Testis (tissue), 5 donors: ENCODE measurements at places on chromosomes 2 and 18.
A peak's percentile ranks its signal among the peaks of the same experiment; 100 is the strongest.

DNA sequence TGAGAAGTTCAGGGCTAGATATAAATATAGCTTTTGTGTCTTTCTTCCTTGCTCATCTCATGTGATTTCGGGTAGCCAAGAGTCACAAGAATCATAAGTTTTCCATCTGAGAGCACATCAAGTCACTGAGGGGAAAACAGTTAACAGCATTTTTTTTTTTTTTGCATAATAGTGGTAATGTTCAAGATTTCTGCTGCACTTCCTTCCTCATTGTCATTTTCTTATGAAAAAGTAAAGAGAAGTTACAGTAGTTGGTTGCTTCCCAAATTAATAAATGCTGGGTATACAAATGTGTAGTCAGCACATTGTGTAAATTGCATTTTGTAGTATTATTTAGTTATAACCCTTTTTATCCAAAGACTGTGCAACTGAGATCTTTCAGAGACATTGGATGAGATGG is 93.6 kb downstream of the ZEB2 start:
- H3K4me1 ChIP-seq, result peaks cover 43% of the 10 kb centered on the region
- H3K36me3 ChIP-seq, result no peaks in the 10 kb centered on the region
- no peak for DNase-seq
- H3K27ac ChIP-seq, result peak overlapping the region; percentile 81
- H3K27me3 ChIP-seq, result no peaks in the 10 kb centered on the region

GRCh38 chr2:143282684-143283083 is 153.5 kb downstream of the ARHGAP15 start:
- no peak overlapping the region for H3K27ac ChIP-seq
- no peak for DNase-seq
- H3K4me3 ChIP-seq, result no peak overlapping the region

DNA sequence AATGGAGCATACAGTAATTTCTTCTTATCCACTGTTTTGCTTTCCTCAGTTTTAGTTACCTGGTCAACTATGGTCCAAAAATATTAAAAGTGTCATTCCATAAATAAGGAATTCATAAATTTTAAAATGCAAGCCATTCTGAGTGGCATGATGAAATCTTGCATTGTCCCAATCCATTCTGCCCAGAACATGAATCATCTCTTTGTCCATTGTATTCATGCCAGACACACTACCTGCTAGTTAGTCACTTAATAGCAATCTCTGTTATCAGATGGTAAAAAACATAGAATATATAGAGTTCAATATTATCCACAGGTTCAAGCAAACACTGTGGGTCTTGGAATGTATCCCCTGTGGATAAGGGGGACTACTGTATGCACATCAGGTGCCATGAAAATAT is 872.2 kb upstream of the NXPH2 start:
- no peak overlapping the region for H3K27ac ChIP-seq
- DNase-seq, result no peak
- no peaks in the 10 kb centered on the region for H3K4me1 ChIP-seq
- H3K27me3 ChIP-seq, result no peaks in the 10 kb centered on the region
- H3K36me3 ChIP-seq, result no peaks in the 10 kb centered on the region

DNA sequence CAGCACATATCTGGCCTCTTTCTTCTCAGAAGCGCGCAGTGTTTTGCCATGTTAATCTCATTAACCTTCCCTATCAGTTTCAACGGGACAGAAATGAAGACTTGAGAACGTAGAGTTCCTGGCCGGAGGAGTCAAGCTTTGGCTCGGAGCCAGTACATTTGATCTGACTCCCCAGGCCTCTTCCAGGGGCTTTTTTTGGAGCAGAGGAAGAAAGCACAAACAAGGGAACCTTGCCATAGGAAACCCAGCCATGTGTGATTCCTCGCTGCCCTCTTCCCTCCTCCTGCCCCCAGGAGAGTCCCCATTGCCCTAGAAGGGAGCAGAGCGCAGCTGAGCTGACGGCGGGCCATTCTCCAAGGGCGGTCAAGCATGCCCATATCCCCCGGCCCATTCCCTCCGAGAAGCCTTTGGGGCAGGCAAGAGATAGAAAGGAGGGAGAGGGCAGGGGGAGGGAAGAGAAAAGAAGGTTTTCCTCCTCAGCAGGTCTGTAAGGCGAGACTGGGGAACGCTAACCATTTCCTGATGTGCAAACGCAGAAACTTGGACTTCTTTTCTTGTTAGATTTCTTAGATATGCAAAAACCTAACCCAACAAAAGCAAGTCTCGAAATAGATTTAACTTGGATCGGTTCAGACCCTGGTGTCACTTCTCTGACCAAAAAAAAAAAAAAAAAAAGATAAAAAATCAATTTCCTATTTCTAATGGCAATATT is 63.7 kb upstream of the POU3F3 start:
- peak; percentile 23 for DNase-seq
- H3K4me1 ChIP-seq, result no peaks in the 10 kb centered on the region
- H3K4me3 ChIP-seq, result no peak overlapping the region

DNA sequence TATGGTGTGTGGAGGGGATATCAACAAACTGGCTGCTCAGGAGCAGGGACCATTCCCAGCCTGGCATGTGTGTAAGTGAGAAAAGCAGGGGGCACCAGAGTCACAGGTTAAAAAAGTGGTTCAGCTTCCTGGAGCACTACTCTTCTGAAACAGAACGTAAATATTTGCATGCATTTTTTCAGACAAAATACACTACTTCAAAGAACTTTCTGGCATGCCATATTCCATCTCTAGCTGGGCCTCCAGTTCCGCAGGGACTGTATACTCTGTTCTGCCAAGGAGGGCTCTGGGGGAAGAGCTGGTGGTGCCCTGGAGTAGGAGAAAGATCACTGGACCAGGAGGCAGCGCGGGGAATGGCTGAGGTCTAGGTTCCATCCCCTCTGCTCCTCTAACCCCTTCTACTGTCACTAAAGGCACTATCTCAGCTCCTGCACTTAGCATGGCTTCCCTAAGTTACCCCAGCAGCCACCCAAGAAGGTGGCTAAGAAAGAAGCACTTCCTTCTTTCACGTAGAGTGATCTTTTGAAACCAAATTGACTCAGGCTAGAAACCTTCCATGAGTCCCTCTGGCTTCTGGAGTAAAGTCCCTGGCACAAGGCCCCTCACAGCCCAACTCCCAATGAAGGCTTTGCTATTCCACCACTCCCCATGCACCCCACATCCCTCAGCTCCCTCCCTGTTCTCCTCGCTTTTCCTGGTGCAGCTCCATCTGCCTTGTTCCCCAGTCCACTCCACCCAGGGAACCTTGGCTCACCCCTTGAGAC is 57.6 kb upstream of the CABLES1 start:
- DNase-seq, result no peak
- no peaks in the 10 kb centered on the region for H3K27me3 ChIP-seq
- H3K27ac ChIP-seq, result no peak overlapping the region
- H3K36me3 ChIP-seq, result no peaks in the 10 kb centered on the region
- no peaks in the 10 kb centered on the region for H3K4me1 ChIP-seq

GRCh38 chr2:110777531-110778311 is 45.3 kb downstream of the ACOXL start:
- no peak for DNase-seq
- H3K4me3 ChIP-seq, result no peak overlapping the region
- H3K27me3 ChIP-seq, result no peaks in the 10 kb centered on the region
- no peak overlapping the region for H3K27ac ChIP-seq
- no peaks in the 10 kb centered on the region for H3K4me1 ChIP-seq
- no peaks in the 10 kb centered on the region for H3K36me3 ChIP-seq

DNA sequence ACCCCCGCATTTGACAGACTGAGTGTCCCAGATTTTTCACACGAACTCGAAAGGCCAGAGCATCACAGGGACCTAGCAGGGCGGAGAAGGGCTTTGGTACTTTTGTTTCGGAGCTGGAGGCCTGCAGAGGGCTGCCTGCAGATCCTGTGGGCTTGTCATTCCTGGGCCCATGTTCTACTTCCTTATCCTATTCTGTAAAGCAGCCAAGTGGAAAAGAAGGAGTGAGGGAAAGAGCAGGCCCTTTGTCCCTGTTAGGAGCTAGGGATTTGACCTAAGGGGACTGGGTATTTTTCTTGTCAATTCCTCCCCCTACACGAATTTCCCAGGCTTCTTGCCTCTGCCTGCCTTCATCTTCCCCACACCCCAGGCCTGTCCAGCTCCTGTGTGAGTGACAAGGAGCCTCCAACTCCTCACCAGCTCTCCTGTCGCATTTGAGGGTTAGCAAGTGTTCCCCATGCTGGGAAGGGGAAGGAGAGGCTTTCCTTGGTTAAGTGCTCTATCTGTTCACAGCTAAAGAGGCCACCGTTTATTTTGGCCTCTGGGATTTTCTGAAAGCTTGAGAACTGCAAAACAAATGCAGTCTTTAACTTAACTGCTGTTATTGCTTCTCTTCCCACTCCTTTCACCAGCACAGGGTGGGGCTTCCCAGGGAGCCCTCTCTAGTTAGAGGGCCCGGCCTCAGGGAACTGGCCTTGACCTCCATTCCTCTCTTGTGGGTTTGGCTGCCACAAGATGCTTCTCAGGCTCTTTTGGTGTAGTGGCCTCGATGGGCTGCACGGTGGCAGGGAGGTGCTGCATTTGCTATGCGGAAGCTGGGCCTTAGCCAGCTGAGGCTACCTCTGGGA is 61.2 kb downstream of the SGPP2 start:
- no peak overlapping the region for H3K27ac ChIP-seq
- H3K4me1 ChIP-seq, result peaks cover 8% of the 10 kb centered on the region
- no peak overlapping the region for H3K4me3 ChIP-seq
- H3K27me3 ChIP-seq, result no peaks in the 10 kb centered on the region
- no peak for DNase-seq

- DNase-seq, result no peak
- no peak overlapping the region for H3K27ac ChIP-seq
- no peaks in the 10 kb centered on the region for H3K36me3 ChIP-seq
- peaks cover 17% of the 10 kb centered on the region for H3K4me1 ChIP-seq
- no peak overlapping the region for H3K4me3 ChIP-seq
These were observed 3.8 kb upstream of the GPR55 start for GRCh38 chr2:230928701-230929380.

DNA sequence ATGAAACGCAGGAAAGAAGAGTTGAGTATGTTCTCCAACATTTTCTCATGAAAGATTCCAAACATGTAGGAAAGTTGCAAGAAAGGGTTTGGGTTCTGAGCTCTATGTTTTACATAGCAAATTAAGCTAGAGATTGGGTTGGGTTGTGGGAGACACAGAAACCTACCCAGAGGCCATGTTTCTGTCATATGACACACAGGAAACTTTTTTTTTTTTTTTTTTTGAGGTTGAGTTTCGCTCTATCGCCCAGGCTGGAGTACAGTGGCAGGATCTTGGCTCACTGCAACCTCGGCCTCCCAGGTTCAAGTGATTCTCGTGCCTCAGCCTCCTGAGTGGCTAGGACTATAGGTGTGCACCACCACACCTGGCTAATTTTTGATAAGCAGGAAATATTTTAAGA is 57.6 kb downstream of the DOCK10 start:
- no peaks in the 10 kb centered on the region for H3K27me3 ChIP-seq
- no peaks in the 10 kb centered on the region for H3K36me3 ChIP-seq
- H3K4me3 ChIP-seq, result no peak overlapping the region
- no peak overlapping the region for H3K27ac ChIP-seq
- H3K4me1 ChIP-seq, result no peaks in the 10 kb centered on the region
- DNase-seq, result no peak

- peaks cover 3% of the 10 kb centered on the region for H3K4me1 ChIP-seq
- H3K4me3 ChIP-seq, result no peak overlapping the region
- no peak overlapping the region for H3K27ac ChIP-seq
- no peak for DNase-seq
- no peaks in the 10 kb centered on the region for H3K36me3 ChIP-seq
- H3K27me3 ChIP-seq, result no peaks in the 10 kb centered on the region
These were observed 31.7 kb upstream of the KCTD1 start for GRCh38 chr18:26579941-26580618.

- H3K4me1 ChIP-seq, result peaks cover 17% of the 10 kb centered on the region
- no peak for DNase-seq
- no peak overlapping the region for H3K27ac ChIP-seq
- no peak overlapping the region for H3K4me3 ChIP-seq
These were observed 95.3 kb upstream of the RMDN2 start for GRCh38 chr2:37829616-37830395.

DNA sequence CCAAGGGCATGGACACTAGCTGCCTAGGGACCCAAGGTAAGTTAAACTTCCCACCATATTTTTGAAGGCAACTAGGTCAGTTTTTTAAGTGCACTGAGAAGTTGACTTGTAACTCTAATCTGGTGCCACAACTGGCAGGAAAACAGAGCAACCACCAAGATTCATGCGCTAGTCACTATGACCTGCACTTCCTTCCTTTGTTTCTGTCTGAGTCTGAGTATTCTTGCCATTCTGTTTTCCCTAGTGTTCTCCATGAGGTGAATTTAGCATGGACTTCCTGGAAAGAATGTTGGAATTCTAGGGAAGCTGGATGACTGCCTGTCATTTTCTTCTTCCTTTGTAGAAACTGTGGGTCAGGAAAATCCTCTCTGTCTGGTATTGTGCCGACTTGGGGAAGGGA is 249.0 kb downstream of the GALNT13 start:
- no peak overlapping the region for H3K4me3 ChIP-seq
- no peaks in the 10 kb centered on the region for H3K4me1 ChIP-seq
- DNase-seq, result no peak

- H3K27me3 ChIP-seq, result no peaks in the 10 kb centered on the region
- no peaks in the 10 kb centered on the region for H3K4me1 ChIP-seq
- no peak overlapping the region for H3K4me3 ChIP-seq
These were observed 123.1 kb upstream of the DLX2 start for GRCh38 chr2:172225786-172226185.

DNA sequence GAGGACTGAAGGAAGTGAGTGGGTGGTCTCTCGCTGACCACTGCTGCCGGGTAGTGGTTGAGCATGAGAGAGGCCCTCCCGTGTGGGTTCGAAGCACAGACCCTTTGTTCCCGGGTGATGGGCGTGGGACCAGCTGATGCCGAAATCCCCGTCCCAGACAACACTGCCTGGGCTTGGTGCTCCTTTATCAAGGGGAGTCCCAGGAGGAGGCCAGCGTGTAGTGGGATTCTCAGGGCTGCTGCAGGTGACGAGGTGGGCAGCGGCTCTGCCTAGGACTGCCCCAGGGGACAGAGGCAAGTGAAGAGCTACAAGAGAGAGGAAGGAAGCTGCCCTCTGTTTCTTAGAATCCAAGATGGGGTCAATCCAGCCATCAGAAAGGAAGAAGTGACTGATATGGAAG is 251.3 kb upstream of the PXDN start:
- H3K27ac ChIP-seq, result no peak overlapping the region
- no peaks in the 10 kb centered on the region for H3K27me3 ChIP-seq
- H3K36me3 ChIP-seq, result no peaks in the 10 kb centered on the region
- no peak overlapping the region for H3K4me3 ChIP-seq
- no peak for DNase-seq

DNA sequence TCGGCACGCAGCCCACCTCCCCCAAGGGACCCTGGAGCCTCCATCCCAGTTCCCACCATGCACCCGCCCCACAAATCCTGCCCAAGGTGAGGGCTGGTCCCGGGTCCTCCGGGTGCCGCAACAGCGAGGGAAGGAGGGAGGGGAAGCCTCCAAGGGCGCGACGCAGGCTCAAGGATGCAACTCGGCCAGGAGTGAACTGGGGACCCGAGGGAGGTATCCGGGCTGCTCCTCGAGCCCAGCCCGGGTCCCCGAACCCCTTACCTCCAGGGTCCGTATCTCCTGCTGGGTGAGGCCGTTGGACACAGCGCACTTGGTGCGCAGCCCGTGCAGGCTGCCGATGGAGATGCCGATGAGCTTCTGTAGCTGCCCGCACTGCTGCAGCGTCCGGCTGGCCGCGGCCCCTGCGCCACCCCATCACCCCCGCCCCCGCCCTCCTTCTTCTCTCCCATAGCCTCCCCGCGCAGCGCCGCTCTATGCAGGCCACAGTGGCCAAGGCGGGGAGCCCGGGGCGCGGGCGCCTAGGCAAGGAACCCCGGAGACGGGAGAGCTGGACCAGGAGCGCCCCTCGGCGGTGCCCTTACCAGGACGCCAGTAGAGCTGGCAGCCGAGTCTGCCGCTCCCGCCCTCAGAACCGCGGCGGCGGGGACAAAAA is 124.1 kb downstream of the ANKRD30BL start:
- DNase-seq, result peak; percentile 56
- no peaks in the 10 kb centered on the region for H3K4me1 ChIP-seq
- peak overlapping the region; percentile 67 for H3K4me3 ChIP-seq
- peak overlapping the region; percentile 44 for H3K27ac ChIP-seq
- H3K27me3 ChIP-seq, result no peaks in the 10 kb centered on the region
